Spleen (tissue), 13 donors: ENCODE measurements at places on chromosomes 4 and X. TPM values are rescaled to one million over a fixed set of nuclear protein-coding genes. Genes with fewer than 3 reads are reported as not detected.

Gene TMEM156
- total RNA-seq = 15.3 TPM

DNA sequence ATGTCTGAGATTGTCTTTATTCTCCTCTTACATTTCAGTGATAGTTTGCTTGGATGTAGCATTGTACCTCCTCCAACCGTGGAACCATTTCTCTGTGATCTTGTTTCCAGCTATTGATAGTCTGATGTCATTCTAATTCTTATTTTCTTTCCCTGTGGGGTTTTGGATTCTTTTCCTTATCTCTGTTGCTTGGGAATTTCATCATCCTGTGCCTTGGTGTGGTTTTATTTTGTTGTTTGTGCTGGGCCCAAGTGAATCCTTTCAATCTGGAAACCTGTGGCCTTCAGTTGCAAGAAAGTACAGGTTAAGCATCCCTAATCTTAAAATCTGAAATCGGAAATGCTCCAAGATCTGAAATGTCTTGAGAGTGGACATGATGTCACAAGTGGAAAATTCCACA lies 22.0 kb downstream of the MSX1 start:
- DNase-seq = no peak

GRCh38 chrX:111521169-111521568 lies 9.7 kb downstream of the SERTM2 start:
- no peak for DNase-seq

DNA sequence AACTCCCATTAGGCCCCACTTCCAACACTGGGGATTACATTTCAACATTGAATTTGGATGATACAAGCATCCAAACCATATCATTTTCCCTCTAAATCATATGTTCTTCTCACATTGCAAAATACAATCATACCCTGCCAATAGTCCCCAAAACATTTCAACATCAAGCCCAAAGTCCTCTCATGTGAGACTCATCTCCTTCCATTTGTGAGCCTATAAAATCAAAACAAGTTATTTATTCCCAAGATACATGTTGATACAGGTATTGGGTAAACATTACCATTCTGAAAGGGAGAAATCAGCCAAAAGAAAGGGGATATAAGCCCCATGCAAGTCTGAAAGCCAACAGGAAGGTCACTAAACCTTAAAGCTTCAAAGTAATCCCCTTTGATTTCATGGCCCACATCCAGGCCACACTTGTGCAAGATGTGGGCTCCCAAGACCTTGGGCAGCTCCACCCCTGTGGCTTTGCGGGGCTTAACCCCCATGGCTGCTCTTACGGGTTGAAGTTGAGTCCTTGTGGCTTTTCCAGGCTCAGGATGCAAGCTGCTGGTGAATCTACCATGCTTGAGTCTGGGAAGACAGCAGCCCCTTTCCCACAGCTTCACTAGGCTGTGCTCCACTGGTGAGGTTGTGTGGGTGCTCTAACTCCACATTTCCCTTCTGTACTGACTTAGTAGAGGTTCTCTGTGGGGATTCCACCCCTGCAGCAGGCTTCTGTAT lies 40.6 kb upstream of the SERTM2 start:
- peak; percentile 55 for DNase-seq
